ENCODE measurements at places on chromosomes 12 and 14.
A peak's percentile ranks its signal among the peaks of the same experiment; 100 is the strongest.

DNA sequence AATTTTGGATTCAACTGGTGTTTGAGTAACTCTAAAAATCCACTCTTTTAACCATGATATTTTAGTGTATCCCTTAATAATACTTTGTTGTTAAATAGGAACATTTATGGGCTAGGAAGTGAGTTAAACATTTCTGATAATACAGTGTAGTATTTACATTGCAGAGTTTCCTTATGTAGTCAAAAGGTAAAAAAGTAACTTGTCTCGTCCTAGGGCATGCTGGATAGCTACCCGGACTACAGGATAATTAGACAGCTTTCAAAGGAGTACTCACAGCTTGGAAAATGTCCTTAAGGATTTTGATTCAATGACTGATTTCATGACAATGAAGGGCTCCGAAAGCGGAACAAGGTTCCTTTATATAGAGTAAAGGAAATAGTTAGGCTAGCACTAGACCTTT, 14.5 kb upstream of the KITLG start:
- DNase-seq: no peak

DNA sequence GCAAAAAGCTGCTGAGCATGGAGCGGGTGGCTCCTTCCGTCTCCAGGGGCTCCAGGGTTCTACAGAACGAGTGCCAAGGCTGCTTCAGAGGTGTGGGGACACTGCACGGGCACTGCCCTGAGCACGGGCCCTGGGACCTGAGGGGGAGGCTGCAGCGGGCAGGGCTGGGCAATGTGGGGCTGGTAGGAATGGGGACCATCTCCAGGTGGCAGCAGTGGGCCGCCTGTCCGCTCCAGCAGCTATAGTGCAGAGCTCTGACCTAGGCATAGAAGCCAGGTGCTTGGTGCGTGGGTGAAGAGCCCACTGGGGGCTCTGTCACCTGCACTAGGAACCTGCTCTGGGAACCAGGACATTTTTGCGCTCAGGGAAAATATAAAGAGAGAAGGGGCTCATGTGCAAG, 22.3 kb downstream of the HDAC7 start:
- no peak for DNase-seq

GRCh38 chr12:120261951-120262851, 3.3 kb downstream of the PXN start:
- no peak for DNase-seq

DNA sequence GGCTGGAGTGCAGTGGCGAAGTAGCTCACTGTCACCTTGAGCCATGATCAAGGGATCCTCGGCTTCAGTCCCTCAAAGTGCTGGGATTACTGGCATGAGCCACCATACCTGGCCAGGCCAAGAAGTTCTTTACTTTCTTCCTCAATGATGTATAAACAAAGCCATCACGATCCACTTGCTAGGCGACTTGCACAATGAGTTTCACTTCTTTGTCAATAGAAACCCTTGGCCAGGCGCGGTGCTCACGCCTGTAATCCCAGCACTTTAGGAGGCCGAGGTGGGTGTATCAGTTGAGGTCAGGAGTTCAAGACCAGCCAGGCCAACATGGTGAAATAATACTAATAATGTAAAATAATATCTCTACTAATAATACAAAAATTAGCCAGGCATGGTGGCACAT, 14.4 kb upstream of the SPSB2 start:
- DNase-seq: no peak

DNA sequence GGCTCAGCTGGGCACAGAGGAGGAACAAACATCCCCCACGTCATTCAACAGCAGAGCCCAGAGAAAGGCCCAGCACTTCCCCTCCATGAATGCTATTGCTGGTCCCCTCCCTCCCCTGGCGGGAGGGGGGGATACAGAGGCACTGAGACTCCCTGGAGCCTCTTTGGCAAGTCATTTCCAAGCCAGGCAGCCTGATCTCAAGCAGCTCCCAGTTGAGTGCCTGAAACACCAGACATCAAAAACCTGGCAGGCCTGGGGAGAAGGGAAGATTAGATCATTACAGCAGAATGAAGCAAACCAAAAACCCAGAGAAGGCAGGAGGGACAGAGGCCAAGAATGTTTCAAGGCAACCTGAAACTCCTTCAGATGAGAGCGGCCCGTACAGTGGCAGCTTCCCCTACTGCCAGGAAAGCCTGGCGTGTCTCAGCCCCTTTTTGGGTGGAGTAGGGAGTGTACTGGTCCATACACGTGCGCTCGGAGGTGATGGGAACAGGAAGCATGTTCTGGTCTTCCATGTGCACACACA, 92.1 kb downstream of the LRRC74A start:
- DNase-seq: peak; percentile 55

DNA sequence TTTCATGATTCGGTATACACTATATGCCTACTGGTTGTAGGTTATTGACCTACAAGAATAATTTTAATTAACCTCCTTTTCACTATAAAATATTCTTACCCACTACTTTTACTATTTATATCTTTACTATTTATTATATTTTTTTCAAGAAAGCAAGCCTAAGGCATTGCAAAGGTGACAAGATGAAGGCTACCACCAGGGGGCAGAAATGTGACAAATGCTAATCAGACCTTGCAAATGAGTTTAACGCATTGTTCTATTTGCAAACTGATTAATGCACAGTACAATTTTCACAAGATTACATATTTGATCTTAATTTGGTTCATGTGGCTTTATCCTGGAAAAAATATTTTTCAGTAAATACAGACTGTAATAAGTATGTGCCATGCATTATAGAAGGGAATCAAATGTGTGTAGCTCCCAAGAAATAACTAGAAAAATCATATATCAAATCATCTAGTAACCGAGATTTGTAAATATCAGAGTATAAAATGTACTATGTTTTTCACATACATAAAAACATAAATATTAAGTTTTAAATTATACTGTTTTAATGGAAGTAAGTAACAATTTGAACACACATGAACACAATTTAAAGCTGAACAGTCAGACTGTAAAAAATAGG, 107.0 kb downstream of the ADAMTS20 start:
- no peak for DNase-seq

GRCh38 chr12:107287436-107288413, 194.4 kb upstream of the CRY1 start:
- no peak for DNase-seq
